Muscle of back (tissue), 13 donors: ENCODE measurements at places on chromosomes 4 and X.

GRCh38 chrX:141258080-141258479, 15.8 kb upstream of the SPANXC start:
- no peak for DNase-seq

DNA sequence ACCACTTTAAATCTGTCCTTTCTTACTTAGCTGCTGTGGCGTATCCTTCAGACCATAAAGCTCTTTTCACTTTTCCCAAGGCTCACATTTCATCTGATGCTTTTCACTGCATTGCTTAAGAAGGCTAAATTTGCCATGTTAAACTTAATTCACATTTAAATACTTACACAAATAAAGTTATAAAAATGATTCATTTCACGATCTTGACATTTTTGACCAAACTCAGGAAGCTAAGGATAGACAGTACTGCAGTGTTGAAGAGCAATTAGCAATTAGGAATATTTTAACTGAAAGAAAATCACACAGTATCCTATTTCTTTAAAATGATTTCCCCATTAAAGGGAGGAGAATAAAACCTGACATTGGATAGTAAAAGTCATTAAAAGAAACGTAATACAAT, 1038.6 kb downstream of the STPG2 start:
- no peak for DNase-seq

DNA sequence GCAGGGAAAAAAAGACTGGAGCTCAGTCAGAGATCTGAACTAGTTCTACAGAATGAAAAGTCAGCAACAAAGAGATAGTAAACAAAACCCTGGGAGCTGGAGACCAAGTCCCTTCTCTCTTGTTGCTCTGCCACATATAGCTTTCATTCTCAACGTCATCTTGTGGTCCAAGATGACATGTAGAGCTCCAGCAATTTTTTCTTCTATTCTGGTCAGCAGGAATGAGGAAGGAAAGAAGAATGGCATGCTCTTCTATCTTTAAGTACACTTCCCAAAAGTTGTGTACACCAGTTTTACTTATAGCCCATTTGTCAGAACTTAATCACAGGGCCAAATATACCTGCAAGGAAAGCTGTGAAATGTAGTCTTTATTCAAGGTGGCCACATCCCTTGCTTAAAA, 45.6 kb downstream of the RAP2C start:
- DNase-seq: no peak

DNA sequence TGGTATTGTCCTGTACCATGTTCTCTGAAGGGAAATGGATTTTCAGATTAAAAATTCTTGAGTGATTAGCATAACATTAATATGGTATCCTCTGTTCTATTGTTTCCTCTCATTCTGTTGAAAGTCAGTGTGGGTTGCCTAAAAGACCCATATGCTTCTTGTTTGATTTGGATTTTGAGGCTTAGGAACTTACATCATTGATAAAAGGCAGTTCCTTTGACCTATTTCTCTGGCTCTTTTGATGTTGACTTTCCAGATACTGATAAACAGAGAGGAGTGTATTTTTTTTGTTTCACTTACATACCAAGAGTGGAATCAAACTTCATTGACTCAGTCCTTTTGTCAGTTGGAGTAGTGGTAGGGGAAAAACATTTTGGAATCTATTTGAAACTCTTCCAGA, 32.8 kb downstream of the TMEM144 start:
- DNase-seq: no peak

DNA sequence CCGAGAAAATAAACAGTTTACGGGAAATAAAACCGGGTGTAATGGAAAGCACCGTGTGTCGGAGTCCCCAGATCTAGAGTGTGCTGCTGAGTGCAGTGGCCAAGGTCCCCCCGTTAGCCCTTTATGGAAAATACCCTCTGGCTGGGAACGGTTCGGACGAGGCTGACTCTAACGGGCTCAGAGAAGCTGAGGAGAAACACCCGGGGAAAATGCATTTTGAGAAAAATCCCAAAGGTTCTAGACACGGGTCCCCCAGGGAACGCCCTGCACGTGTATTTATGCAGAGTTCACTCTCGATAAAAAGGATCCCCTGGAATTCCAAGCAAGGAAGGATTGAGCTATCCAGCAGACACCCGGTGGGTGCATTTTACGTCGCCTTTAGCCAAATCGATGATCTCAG, 177.2 kb downstream of the CRLF2 start:
- DNase-seq: no peak
